ENCODE measurements at places on chromosomes 12 and 14.

- no peak for DNase-seq
These were observed 4.5 kb downstream of the MYBPC1 start for GRCh38 chr12:101599311-101599710.

GRCh38 chr14:34161351-34162082 lies 210.6 kb upstream of the EGLN3 start:
- DNase-seq = no peak

DNA sequence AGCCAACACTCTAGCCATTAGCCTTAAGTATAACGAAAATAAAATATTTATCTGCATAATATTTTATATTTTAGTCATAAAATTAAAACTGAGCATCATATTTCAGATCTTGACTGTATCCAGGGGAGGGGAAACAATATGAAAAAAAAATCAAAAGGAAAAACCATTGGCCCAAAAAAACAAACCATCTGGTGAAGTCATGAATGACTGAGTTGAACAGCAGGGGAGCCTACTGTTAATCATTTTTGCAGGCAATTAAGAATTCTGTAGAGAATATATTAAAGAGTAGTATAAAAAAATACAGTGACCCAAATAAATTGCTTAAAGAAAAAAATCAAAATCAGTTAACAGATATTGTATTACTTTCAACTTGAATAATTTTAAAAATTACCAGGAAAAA lies 224.8 kb downstream of the C12orf50 start:
- DNase-seq = no peak

GRCh38 chr14:100410056-100410565 lies 87.0 kb downstream of the SLC25A47 start:
- no peak for DNase-seq

- DNase-seq = peak; percentile 52
These were observed 26.4 kb downstream of the TESPA1 start for GRCh38 chr12:54958048-54958658.

All from activated gamma-delta T cell treated with Interleukin-2 at 50 U/mL for 16 hours (primary cell).